ENCODE measurements at places on chromosomes 1 and 21.

DNA sequence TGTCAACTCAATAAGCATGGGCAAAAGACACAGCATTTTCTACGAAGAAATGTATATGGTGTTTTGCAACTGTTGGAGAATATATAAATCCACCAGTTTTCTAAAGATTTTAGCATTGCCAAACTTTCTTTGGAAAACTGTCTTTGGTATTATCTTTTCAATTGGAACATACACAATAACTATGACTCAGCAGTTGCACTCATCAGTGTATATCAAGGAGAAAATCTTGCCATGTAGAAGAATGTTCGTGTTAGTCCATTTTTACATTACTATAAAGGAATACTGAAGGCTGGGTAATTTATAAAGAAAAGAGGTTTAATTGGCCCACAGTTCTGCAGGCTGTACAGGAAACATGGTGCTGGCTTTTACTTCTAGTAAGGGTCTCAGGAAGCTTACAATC, 41.1 kb downstream of the PRKAA2 start:
- no peak for DNase-seq

DNA sequence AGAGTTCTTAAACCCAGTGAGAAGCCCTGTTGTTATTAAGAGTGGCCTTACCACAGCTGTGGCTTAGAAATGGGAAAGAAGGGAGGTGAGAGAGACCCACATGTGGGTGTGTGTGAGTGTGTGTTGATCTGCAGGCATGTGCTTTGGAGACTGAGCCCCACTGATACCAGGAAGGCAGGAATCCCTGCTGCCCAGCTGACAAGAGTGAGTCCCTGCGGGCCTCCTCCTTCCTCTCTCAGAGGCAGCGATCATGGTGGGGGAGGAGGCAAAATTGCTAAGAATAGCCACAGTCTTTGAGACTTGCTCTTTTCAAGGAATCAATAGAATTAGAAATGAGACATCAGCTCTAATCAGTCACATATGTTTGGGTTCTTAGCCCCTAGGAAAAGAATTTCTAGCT, 87.0 kb upstream of the WARS2 start:
- DNase-seq: no peak

DNA sequence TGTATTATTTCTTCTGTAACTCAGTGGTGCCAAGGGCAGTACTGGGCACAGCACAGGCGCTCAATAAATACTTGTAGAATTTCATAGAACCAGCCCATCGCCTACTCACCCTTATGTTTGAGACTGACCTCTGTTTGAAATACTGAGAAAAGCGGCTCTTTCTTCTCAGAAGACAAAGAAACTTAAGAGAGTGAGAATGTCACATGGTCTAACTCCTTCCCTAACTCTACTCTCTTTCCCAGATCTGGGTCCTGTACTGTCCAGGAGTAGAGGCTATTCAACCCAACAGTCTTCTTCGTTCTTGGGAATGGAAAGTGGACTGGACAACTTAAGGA, 4.2 kb downstream of the IGSF8 start:
- DNase-seq: no peak

- no peak for DNase-seq
Observed at GRCh38 chr21:16509476-16509875, 779.7 kb downstream of the USP25 start.

- no peak for DNase-seq
Observed at GRCh38 chr1:223742856-223743517, 30.6 kb downstream of the CAPN2 start.

- no peak for DNase-seq
Observed at GRCh38 chr1:88876573-88877365, 14.6 kb downstream of the GTF2B start.

- no peak for DNase-seq
Observed at GRCh38 chr1:212485571-212485912, 52.8 kb downstream of the NENF start.

DNA sequence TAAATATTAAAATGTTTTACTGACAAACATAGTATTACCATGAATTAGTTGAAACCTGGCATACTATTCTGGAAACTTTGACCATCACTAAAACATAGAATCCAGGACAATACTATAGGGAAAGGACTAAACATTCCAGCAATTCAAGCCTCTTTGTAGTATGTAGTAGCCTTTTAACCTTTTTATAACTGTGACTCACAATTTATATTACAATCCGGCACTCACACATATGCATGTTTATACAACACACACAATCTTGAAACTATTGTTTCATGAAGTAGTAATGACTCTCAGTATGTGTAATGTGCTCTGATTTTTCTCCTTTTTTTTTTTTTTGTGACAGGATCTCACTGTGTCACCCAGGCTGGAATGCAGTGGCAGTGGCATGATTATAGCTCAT, 64.3 kb downstream of the ANKRD13C start:
- DNase-seq: no peak

DNA sequence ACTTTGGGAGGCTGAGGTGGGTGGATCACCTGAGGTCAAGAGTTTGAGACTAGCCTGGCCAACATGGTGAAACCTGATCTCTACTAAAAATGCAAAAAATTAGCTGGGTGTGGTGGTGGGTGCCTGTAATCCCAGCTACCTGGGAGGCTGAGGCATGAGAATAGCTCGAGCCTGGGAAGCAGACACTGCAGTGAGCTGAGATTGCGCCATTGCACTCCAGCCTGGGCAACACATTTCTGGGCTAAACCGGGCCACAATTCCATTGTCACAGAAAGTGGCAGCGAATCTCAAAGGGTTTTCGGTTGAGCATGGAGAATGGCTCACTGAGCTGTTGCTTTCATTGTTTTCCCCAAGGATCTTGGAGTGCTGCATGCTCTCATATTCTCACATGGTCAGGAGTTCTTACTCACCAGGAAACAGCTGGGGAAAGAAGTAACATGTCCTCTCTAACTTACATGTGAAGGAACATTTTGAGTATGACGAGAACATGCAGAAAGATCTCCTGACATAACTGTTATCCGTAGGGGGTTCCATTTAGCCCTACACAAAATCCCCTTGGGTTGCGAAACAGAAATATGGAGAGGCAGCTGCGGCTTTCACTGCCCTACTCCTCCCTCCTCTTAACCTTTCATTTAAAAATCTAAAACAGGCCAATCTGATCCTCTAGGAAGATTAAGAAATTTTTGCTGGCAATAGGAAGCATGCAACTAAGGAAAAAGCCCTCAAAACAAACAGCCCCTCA, 341.1 kb downstream of the PCP4 start:
- no peak for DNase-seq

DNA sequence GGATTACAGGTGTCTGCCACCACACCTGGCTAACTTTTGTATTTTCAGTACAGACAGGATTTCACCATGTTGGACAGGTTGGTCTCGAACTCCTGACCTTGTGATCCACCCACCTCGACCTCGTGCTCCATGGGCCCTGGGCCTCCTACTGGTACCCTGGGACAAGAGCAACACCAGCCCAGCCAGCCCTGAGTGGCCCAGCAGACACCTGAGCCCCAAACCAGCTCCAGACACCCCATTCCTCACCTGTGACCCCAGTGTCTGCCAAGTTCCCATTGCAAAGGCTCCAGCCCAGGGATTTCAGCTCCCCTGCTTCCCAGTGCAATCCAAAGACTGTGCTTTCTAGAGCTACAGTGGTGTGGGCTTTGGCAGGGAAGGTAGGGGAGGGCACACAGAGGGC, 14.6 kb downstream of the MEF2D start:
- DNase-seq: no peak

GRCh38 chr21:15379776-15380175, 315.0 kb upstream of the NRIP1 start:
- DNase-seq: no peak

DNA sequence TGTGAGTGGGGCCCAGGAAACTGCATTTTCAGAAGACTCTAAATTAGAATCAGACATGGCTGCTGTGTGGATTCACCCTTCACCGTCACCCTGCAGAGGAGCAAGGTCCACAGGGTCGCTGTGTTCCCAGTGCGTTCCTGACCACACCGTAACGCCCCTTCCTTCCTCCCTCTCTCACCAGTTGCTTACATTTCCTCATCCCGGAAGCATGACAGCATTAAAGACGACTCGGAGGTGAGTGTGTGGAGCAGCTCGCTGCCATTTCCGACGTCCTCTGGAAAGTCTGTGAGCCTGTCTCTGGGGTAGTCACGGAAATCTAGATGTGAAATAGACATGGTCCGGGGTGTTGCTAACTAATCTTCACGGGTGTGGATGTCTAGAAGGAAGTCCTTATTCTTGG, 45.9 kb downstream of the FAAP20 start:
- DNase-seq: no peak

DNA sequence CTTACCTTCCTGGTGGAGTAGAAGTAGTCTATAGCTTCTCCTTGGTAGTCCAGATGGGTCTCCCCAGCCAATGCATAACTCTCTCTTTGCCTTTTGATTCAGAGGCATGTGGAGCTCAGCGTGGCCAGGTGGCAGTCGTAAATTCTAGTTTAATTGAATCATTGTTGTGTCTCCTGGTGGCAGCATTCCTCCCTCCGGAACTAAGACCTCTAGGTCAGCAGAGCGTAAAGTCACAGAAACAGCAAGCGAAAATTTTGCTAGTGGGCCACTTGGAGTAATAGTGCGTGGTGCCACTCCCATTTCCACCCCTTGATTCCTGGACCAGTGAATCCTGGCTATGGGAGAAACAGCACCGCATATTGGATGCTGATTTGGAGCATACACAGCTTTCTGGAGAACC, 3.9 kb upstream of the TMPRSS2 start:
- no peak for DNase-seq

- DNase-seq: no peak
Observed at GRCh38 chr21:27606422-27606821, 639.5 kb upstream of the ADAMTS5 start.

DNA sequence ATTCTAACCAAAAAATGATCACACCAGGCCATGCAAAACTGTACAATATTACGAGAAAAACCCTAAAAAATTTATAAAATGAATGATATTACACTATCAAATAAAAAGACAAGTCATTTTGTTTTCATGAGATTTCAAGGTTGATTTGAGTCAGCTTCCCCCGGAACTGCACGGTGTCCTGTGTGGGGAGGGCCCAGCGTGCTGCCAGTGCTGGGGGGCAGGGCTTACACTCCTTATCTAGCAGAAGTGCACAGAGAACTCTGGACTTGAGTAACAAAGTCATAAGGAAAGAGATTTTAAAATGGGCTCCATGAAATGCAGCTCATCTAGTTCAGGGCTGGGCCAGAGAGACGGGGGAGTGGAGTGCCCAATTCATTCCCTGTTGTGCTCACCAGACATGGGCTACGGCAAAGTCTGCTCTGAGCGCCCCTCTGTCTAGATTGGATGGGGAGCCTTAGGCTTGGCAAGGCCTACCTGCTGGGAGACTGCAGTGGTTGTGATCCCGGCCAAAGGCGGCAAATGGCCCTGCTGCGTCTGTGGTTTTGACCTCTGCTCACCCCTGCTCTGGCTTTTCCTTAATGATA, 50.1 kb downstream of the COQ8A start:
- no peak for DNase-seq

- no peak for DNase-seq
Observed at GRCh38 chr1:97529600-97529999, 391.2 kb downstream of the DPYD start.

- DNase-seq: no peak
Observed at GRCh38 chr1:33219886-33220661, 36.2 kb upstream of the ZNF362 start.

DNA sequence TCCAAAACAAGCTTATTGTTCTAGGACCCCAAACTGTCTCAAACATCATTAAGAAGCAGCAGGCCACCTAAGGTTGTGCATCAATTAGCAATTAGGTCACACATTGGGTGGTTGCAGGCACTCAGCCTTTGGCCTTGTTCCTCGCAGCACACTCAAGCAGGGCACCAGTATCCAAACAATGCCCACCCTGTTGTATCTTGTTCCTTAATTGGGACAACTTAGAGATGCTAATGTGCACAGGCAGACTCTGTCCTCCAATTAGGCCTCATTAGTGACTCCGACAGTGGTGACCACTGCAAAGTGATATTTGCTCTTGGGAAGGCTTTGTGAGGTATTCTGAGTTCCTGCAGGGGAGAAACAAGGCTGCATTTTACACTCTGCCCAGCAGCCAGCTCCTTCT, 515.1 kb upstream of the PTBP2 start:
- no peak for DNase-seq

DNA sequence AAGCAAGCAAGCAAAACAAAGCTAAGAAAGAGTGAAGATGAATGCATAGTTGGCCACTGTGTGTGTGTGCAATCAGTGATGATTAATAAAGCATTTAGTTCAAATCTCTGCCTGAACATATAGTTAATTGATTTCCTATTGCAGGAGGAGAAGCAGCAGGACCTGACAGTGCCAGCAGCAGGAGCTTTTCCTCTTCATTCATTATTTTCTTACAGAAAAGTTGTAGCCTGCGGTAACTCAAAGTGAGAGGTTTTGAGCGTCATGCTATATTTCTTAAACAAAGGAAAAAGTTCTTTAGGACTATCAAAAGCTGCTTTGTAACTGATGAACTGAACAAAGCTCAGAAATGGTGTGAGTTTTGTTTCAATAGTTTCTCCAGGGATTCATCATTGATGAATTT, 379.9 kb downstream of the PTBP2 start:
- DNase-seq: no peak

DNA sequence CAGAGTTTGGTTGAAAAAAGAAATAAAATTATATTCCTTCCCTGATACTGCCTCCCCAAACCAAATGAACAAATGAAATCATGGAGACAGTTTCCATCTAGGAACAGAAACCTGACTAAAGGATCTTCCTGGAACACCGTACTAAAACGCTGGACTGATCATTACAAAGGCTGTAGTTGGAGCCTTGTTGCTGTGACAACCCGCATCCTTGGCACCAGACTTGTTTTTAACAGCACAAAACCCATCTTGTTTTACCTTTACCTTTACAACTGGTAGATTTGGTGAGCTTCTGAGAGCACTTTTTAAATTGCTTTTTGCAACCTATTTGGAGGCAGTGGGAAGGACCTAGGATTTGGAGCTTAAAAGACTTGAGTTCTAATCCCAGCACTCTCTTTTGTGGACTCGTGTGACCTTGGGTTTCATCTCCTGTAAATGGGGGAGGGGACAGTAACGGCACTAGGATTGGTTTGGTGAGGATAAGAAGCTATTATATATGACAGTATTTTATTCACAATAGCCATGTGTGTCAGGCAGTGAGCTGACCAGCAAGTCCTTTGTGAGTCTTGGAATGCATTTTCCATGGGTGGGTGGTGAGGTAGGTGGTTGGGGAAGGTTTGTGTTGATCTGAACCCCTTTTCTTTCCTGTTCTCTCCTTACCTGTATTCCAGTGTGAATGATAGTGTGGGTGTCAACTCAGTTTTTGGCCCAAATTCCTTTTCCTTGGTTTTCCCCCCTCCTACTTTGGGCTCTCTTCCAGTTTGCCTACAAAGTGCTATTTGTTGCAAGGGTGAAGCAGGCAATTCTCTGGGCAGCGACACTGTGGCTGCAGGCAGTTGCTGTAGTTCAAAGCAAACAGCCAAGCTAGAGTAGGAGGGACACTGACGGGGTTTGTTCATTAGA, 12.6 kb downstream of the LRRC8D start:
- no peak for DNase-seq
